Heart right ventricle (tissue), 16 donors: ENCODE measurements at places on chromosomes 2 and 18. TPM values are rescaled to one million over a fixed set of nuclear protein-coding genes. Genes with fewer than 3 reads are reported as not detected.

CRYGC gene
- total RNA-seq, result not detected

GRCh38 chr2:52536929-52537460 is 1230.6 kb upstream of the CHAC2 start:
- DNase-seq, result no peak
- H3K27ac ChIP-seq, result no peak overlapping the region
- H3K36me3 ChIP-seq, result no peaks in the 10 kb centered on the region
- no peak overlapping the region for H3K4me3 ChIP-seq
- H3K4me1 ChIP-seq, result no peaks in the 10 kb centered on the region
- H3K27me3 ChIP-seq, result no peaks in the 10 kb centered on the region

DNA sequence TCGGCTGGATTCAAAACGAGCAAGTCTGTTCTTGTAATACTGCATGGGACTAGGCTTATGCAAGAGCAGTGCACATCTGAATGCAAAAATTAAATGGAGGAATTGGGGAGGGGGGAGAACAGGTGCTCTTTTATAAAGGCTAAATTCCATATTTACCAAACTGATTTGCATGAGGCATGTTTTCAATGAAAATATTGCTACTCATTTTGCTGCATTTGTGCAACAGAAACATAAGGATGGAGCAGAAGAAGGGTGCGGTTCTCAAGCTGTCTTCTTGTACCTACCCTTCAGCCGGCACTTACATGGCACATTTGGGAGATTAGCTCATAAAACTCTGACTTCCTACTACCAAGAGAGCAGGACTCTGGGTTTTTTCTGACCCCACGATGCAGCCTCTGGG is 256.4 kb downstream of the CDCA7 start:
- H3K4me3 ChIP-seq, result no peak overlapping the region
- DNase-seq, result no peak
- H3K27me3 ChIP-seq, result peaks cover 16% of the 10 kb centered on the region
- H3K36me3 ChIP-seq, result no peaks in the 10 kb centered on the region
- H3K27ac ChIP-seq, result no peak overlapping the region
- no peaks in the 10 kb centered on the region for H3K4me1 ChIP-seq

GNLY gene
- total RNA-seq, result 0.57 TPM

SCN2A gene
- total RNA-seq, result 0.12 TPM

GRCh38 chr2:190318931-190319554 is 583 bp downstream of the HIBCH start:
- no peaks in the 10 kb centered on the region for H3K27me3 ChIP-seq
- peak overlapping the region; percentile 88 for H3K27ac ChIP-seq
- no peaks in the 10 kb centered on the region for H3K36me3 ChIP-seq
- DNase-seq, result no peak
- peaks cover 19% of the 10 kb centered on the region for H3K4me1 ChIP-seq
- peak overlapping the region; percentile 67 for H3K4me3 ChIP-seq

DNA sequence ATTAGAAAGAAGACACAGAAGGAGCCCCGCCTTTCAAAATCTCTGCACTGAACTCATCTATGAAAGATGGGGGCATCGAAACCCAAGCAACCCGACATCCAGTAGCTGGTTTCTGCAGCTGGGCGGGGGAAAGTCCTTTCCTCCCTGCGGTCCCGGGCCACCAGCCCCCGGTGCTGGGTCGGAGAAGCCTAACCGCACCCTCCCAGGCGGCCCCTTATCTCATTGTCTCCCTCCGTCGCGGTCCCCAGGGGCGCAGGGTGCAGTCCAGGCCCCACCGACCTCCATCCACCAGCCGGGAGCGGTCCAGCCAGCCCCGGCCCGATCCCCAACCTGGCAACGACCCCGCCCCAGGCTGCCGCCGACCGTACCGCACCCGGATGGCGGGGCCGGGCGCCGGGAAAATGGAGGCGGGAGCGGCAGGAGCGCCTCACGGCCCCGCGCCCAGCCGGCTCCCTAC is 452 bp downstream of the RAPH1 start:
- peak overlapping the region; percentile 88 for H3K4me3 ChIP-seq
- peak overlapping the region; percentile 97 for H3K27ac ChIP-seq
- no peaks in the 10 kb centered on the region for H3K36me3 ChIP-seq
- H3K4me1 ChIP-seq, result peaks cover 43% of the 10 kb centered on the region
- H3K27me3 ChIP-seq, result peaks cover 25% of the 10 kb centered on the region
- peak; percentile 39 for DNase-seq

YES1 gene
- total RNA-seq, result 19.3 TPM

DNA sequence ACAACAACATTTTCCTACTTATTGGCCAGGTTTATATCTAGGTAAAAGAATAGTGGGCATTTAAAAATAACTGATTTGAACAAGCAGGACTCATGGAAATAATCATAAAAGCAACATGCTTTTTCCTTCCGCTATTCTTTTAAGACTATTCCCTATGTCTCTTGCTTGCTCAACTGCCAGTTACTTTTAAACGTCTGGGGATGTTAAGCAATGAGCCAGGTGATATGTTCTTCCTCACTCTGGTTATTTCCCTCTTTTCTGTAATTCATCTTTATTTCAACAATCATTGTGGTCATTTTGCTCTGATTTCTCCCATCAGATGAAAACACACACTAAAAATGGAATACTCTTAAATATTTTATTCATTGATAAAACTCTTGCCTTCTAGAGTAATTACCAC is 33.4 kb upstream of the SLC8A1 start:
- no peak overlapping the region for H3K27ac ChIP-seq
- no peak for DNase-seq
- no peaks in the 10 kb centered on the region for H3K27me3 ChIP-seq
- H3K36me3 ChIP-seq, result no peaks in the 10 kb centered on the region
- H3K4me3 ChIP-seq, result no peak overlapping the region

DNER gene
- total RNA-seq, result 1.1 TPM

DNA sequence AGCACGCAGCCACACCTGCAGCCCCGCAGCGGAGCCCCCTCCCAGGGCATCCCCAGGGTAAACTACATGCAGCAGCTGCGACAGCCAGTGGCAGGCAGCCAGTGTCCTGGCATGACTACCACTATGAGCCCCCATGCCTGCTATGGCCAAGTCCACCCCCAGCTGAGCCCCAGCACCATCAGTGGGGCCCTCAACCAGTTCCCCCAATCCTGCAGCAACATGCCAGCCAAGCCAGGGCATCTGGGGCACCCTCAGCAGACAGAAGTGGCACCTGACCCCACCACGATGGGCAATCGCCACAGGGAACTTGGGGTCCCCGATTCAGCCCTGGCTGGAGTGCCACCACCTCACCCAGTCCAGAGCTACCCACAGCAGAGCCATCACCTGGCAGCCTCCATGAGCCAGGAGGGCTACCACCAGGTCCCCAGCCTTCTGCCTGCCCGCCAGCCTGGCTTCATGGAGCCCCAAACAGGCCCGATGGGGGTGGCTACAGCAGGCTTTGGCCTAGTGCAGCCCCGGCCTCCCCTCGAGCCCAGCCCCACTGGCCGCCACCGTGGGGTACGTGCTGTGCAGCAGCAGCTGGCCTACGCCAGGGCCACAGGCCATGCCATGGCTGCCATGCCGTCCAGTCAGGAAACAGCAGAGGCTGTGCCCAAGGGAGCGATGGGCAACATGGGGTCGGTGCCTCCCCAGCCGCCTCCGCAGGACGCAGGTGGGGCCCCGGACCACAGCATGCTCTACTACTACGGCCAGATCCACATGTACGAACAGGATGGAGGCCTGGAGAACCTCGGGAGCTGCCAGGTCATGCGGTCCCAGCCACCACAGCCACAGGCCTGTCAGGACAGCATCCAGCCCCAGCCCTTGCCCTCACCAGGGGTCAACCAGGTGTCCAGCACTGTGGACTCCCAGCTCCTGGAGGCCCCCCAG is 254.1 kb downstream of the GLI2 start:
- H3K27me3 ChIP-seq, result no peaks in the 10 kb centered on the region
- DNase-seq, result no peak
- H3K4me3 ChIP-seq, result no peak overlapping the region
- no peak overlapping the region for H3K27ac ChIP-seq
- H3K36me3 ChIP-seq, result peaks cover 10% of the 10 kb centered on the region
- H3K4me1 ChIP-seq, result no peaks in the 10 kb centered on the region

- no peak for DNase-seq
- H3K27me3 ChIP-seq, result no peaks in the 10 kb centered on the region
- no peaks in the 10 kb centered on the region for H3K36me3 ChIP-seq
- no peak overlapping the region for H3K27ac ChIP-seq
- H3K4me3 ChIP-seq, result no peak overlapping the region
Observed at GRCh38 chr18:76412818-76413565, 82.0 kb downstream of the ZNF516 start.

DNA sequence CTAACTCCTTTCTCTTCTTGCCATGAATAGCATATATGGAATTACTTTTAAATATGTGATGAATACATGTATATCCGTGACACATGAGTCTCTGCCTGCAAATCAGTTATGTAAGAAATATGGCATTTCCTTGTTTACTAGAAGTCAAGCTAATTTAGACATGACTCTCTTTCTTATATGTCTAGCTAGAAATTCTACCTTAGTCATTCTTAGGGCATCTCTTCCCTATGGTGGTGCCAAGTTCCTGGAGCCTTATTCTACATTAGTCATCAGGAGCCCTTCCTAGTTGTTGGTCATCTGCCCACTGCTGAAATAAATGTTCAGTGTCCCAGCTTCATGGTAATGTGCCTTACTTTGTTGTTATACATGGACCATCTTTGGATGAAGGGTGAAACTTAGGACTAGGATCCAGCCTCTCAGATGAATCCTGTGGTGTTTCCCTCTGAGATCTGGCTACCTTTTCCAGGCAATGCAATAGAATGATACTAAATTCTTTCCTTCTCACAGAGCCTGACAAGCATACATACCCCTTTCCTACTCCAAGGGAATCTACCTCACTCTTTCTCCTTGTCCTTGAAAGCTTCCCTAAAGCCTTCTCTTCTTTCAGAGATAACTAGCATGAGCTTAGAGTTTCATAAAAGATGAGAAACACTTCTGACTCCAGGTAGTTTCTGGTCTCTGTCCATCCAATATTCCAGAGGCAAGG is 415.3 kb upstream of the VWC2L start:
- no peaks in the 10 kb centered on the region for H3K36me3 ChIP-seq
- no peak for DNase-seq
- H3K27me3 ChIP-seq, result no peaks in the 10 kb centered on the region
- no peak overlapping the region for H3K27ac ChIP-seq
